ENCODE measurements at places on chromosomes 13 and 19.

DNA sequence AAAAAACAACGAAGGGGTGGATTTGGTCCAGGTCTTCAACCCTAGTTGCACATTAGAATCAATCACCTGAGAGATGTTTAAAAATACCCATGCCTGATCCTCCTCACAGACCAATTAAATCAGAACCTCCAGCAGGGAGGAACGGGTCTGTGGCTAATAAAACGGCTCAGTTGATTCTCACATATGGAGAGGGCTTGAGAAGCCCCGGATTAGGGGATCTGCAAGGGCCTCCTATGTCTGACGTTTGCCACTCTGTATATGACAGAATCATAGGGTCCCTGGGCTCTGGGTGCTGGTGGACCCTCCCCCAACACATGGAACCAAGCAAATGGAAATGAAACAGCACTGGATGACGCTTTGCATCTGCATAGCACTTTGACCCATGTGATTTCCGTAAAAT lies 36.7 kb upstream of the C13orf42 start:
- no peak for DNase-seq

- no peak for DNase-seq
These were observed 238.2 kb downstream of the LIG4 start for GRCh38 chr13:107977071-107977574.

DNA sequence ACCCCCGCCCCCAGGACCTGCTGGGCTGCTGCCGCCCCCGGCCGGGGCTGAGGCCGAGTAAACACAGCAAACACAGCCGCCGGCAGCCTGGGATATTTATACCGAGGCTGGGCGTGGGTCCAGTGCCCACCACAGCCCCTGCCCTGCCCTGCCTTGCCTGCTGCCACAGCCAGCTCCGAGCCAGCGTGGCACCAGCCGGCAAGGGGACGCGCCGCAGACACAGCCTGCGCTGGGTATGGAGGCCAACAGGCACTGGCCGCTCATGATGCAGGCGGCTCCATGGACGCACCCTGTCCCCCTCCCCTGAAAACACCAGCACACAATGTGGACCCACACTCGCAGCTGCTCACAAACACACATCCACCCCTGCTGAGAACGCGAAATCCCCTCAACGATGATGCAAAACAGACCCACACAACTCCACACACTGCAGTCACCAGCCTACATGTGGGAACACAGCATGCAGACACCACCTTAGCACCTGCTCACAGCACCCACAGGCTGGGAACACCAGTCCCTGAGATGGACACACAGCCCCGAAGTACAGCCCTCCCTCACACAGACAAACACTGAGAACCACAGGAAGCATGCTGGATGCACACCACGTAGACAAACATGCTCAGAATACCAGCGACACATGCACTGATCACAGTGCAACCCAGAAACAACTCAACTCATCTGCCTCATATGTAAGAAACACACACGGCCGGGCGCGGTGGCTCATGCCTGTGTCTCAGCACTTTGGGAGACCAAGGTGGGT lies 16.2 kb downstream of the CCDC97 start:
- no peak for DNase-seq

- DNase-seq, result no peak
These were observed 6.4 kb downstream of the ZNF653 start for GRCh38 chr19:11499220-11499726.

GRCh38 chr19:1213391-1214286 lies 8.1 kb downstream of the STK11 start:
- no peak for DNase-seq

GRCh38 chr19:5889288-5889971 lies 14.2 kb downstream of the NDUFA11 start:
- no peak for DNase-seq

DNA sequence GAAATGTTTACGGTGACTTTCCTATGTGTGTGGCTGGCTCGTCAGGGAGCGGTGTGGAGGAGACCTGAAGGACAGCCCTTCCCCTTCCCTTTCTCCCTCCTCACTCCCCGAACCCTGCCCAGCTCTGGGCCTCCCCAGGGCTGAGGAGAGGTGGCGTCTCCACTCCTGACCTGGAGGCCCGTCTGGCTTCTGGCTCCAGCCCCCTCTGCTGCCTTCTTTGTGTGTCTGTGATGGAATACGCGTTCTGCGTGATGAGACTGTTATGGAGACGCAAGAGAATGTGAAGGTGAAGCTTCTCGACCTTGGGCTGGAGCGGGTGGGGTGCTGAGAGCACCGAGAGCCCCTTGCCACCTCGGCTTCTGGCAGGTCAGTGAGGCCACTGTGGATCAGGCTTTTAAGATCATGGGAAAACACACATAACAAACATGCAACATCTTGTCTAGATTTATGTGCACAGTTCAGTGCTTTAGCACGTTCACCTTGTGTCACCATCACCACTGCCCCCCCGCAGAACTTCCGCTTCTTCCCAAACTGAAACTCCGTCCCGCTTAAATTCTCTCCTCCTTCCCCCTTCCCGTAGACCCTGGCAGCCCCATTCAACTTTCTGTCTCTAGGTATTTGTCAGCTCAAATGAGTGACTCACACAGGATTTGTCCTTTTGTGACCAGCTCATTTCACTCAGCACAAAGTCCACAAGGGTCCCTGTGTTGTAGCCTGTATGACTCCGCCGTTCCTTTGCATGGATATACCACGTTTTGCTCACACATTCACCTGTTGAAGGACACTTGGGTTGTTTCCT lies 24.7 kb downstream of the ATP11A start:
- no peak for DNase-seq

GRCh38 chr13:31587698-31588266 lies 151.5 kb upstream of the RXFP2 start:
- DNase-seq, result no peak

GRCh38 chr13:79481685-79482052 lies 714 bp downstream of the NDFIP2 start:
- no peak for DNase-seq

DNA sequence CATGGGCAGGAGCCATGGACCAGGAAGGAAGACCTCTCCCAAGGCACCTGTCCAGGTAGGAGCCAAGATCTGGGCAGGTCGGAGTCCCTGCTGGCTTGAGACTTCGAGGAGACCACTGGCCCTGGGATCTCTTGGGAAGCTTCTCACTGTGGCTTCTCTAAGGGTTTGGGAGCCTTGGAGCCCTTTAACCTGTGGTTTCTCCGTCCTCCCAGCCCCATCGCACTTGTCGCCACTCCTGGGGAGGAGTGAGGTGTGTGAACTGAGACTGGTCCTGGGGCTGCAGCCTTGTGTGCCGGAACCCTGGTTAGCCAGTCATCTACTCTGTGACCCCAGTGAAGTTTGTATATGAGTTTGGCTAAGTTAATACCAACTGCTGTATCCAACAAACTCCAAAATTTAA lies 8.2 kb downstream of the ZNF805 start:
- DNase-seq, result no peak

Measured in esophagus squamous epithelium (tissue), 5 donors.